Activated CD4-positive, alpha-beta T cell treated with anti-CD3 and anti-CD28 coated beads for 1 hour (primary cell): ENCODE measurements at places on chromosomes 4 and X.
A peak's percentile ranks its signal among the peaks of the same experiment; 100 is the strongest.

DNA sequence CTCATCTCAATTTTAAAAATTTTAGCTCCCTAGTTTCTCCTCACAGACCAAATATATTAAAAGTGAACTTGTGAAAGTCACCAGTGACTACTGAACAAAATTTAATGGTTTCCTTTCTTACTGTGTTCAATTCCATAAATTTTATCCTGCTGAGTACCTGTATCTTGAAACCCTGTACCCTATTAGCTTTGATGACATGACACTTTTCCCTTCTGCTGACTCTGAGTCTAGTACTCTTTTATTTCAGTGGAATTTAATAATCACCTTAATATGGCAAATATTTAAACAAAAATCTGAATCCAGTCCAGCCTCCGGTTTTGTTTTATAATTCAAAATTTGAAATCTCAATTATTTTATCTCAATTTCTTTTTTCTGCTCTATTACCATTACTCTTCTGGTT lies 203.1 kb upstream of the NUDT6 start:
- no peak for DNase-seq

DNA sequence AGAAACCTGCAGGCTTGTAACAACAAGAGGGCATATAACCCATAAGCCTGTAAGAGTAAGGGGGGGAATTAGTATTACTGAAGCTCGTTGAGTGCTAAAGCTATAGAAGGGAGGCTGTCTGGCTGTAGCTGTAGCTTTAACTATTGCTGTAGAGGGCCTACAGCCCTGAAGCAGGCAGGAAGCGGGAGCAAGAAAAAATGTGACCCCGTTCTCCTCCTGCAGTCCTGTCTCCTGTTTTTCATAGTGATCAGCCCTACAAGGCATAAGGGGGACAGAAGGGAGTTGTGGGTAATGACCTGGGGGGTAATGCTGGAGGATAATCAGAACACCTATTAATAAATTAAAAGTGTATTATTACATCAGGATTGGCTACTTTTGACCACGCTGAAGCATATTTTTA lies 206.9 kb upstream of the MAB21L2 start:
- no peak for DNase-seq

DNA sequence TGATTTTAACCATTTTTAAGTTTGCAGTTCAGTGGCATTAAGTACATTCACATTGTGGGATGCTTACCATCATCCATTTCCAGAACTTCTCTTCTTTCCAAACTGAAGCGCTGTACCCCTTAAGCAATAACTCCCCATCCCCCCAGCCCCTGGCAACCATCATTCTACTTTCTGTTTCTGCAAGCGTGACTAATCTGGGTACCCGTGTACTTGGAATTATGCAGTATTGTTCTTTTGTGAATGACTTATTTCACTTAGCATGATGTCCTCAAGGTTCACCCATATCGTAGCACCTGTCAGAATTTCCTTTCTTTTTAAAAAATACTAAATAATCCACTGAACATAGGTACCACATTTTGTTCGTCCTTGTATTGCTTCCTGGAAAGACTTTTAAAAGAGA lies 32.9 kb downstream of the USP9X start:
- DNase-seq = no peak

DNA sequence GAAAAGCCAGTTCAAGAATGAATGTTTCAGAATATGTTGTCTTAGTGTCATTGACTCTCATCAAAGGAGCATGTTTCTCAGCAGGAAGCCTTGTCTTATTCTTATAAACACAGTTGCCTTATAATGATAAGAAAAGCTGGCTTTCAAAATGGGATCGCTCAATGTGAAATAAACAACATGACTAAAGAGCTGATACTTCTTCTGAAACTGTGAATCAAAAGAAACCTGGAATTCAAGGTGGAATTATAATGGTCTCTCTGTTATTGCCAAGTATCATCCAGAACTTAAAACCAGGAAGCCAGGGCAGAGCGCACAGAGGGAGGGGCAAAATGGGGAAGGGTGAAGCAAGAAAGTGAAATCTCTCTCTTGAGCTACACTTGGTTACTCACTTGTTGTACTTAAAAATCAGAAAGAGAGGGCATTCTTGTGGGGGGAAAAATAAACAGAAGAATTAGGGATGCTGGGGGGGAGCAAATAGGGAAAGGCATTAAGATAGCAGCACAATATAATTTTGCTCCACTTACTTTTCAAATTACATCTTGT lies 270.0 kb downstream of the MAPK10 start:
- DNase-seq = no peak

GRCh38 chr4:94406668-94407437 lies 44.9 kb upstream of the PDLIM5 start:
- DNase-seq = peak; percentile 14

DNA sequence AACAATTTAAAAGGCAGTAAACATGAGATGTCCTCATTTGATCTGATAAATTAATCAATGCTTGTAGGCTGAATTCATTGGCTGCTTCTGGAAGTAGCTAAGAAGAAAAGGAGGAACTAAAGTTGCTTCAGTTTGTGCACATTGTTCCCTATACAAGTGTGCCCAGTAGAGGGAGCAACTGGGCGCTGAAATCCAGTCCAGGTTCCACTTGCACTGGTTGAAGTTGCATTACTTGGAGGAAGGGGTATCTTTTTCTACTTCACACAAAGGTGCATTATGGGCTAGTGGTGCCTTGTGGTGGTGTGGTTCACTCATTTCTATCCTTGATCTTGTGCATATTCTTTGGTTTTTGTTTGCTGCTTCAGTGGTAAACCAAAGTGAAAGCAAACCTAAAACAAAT lies 67.9 kb upstream of the SOX3 start:
- no peak for DNase-seq

GRCh38 chr4:180923486-180923885 lies 1319.7 kb upstream of the TENM3 start:
- no peak for DNase-seq

DNA sequence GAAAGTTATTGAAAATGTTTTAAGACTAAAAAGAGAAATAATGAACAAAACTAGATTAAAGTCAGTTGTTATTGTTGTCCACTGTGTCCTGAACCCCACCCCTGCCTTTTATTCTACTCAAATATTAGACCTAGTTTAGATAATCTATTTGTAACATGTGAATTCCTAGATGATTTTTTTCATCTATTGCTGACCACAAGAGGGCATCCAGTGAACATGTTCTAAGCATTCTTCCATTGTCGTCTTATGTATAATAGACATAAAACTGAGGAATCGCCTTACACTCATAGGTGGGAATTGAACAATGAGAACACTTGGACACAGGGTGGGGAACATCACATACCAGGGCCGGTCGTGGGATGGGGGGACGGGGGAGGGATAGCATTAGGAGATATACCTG lies 36.4 kb upstream of the HPRT1 start:
- DNase-seq = no peak
